ENCODE measurements at places on chromosomes 2 and 18.

DNA sequence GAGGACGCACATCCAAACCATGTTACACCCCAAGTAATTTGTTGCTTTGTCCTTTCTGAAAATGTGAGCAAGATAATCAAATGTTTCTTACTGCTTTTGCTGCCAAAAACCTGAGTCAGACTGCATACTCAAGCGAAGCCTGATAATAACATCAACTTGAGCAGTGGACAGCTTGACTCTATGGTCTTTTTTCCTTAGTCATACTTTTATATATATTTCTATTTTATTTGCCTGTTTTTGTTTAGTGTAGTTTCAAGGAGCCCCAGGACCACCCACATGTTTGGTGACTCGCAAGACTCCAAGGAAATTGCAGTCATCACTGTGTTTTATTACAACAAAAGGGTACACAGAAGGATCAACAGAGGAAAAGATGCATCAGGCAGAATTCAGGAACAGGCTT, 688.4 kb upstream of the PIK3C3 start:
- no peak for DNase-seq

DNA sequence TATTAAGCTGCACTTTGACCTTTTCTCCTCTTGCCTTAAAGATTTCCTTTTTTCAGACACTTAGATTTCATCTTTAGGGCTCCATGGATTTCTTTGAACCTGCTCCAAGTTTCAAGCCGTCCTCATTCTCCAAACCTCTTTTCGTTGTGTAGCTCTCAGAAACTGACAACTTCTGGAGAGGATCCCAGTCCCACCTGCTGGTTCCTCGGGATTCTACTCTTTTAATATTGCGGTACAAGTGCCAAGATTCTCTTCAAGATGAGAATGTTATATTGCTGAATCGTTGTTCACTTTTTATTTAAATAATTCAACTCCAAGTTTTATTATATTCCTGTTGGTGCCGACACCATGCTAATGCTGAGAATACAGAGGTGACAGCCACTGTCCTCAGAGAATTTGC, 141.1 kb downstream of the CDH20 start:
- no peak for DNase-seq

- DNase-seq = no peak
Observed at GRCh38 chr2:15273452-15273851, 287.7 kb downstream of the NBAS start.

DNA sequence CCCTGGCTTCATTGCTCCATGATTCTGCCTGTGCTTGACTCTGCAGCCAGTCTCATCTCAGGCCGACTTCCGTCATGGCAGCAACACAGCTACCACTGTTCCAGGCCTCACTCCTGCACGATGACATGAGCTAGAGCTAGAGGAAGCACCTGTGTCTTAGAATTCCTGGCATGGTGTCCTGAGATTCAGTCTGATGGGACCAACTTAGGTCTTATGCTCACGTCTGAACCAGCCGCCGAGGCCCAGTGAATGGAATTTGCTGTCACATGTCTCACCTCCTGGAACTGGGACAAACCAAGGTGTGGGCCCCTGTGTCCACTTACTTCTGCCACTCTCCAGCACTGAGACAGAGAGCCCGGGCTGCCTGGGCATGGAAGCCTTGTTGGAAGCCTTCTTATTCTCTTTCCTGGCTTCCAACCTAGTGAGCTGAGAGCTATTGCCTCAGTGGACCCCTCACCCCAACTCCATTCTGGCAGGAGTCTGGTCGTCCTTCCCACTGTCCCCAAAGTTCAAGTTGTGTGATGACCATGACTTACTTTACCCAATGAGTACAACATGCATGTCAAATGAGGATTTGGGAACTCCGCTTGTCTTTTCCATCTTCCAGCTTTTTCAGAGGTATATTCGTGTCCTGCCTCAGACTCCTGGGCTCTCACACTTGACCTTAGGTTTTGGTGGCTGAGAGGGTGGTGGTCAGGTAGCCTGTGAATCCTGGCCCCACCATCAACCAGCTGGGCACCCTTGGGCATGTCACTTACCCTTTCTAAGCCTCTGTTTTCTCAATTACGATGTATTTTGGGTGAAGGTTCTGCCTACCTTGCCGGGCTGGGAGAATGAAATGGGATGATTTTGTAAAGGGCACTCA, 39.1 kb upstream of the HS6ST1 start:
- DNase-seq = no peak

All from cortex of kidney (tissue), 1 donor.